Foreskin melanocyte (primary cell): ENCODE measurements at places on chromosomes 5 and 9.

GRCh38 chr5:95925939-95926338 is 35.7 kb downstream of the ELL2 start:
- no peak for DNase-seq

- no peak for DNase-seq
Observed at GRCh38 chr5:133890776-133891280, 77.6 kb downstream of the C5orf15 start.

DNA sequence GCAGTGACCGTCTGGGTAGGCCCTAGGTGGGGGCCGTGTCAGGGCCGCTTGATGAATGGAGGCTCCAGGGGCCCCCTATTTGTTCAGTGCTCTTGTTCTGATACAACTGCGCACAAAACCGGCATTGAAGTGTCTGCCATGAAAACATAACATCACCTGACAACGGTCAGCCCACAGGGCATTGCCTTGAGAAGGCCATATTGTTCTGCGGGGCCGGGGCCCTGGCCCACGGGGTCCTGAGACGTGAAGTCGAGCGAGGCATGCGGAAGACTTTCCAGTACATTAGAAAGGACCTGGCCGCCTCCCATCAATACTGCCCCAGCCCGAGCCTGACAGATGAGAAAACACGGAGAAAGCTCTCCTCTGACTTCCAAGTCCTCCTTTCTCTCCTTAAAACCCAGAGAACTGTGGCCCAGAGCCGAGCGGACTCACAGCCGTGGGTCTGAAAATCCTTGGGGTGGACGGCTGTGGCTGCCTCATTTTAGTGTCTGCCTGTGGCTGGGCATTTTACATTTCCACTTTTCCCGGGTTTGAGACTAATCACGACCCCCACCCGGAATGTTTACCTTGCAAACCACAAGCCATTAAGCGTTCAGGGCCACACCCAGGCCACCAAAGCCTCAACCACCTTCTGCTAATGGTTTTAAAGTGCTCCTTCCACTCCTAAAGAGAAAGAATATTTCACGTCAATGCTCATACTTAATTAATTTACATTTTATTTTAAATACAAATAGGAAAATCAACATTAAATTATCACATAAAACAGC is 391.0 kb upstream of the IRX2 start:
- DNase-seq, result no peak

- no peak for DNase-seq
Observed at GRCh38 chr9:115397591-115398312, 279.8 kb upstream of the TNC start.

GRCh38 chr9:105051897-105052296 is 123.9 kb upstream of the ABCA1 start:
- no peak for DNase-seq

- DNase-seq, result no peak
Observed at GRCh38 chr9:27088981-27089380, 20.0 kb upstream of the TEK start.

DNA sequence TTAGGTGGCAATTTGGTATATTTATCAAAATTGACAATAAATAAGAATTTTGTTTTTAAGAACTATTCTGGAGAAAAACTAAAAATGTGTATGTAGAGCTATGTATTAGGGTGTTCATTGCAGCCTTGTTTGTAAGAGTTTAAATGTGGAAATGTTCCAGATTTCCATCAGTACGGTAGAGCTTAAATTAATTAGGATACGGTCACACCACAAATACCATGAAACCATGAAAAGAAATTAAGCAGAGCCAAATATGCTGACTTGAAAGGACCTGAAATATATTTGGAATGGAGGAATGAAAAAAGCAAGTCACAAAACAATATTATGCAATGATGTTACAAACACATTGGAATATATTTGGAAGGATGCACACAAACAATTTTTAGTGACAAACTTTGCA is 64.6 kb downstream of the ACTBL2 start:
- no peak for DNase-seq

DNA sequence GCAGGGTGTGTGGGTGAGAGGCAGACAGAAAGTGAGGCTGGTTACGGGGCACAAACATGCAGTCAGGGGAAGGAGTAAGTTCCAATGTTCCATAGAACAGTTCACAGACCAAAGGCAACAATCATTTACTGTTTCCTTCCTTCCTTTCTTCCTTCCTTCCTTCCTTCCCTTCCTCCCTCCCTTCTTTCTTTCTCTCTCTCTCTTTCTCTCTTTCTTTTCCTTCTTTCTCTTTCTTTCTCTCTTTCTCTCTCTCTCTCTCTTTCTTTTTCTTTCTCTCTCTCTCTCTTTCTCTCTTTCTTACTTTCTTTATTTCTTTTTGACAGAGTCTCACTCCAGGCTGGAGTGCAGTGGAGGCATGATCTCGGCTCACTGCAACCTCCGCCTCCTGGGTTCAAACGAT is 125.8 kb upstream of the LPCAT1 start:
- DNase-seq, result no peak

GRCh38 chr9:15222313-15222712 is 84.7 kb downstream of the TTC39B start:
- no peak for DNase-seq

DNA sequence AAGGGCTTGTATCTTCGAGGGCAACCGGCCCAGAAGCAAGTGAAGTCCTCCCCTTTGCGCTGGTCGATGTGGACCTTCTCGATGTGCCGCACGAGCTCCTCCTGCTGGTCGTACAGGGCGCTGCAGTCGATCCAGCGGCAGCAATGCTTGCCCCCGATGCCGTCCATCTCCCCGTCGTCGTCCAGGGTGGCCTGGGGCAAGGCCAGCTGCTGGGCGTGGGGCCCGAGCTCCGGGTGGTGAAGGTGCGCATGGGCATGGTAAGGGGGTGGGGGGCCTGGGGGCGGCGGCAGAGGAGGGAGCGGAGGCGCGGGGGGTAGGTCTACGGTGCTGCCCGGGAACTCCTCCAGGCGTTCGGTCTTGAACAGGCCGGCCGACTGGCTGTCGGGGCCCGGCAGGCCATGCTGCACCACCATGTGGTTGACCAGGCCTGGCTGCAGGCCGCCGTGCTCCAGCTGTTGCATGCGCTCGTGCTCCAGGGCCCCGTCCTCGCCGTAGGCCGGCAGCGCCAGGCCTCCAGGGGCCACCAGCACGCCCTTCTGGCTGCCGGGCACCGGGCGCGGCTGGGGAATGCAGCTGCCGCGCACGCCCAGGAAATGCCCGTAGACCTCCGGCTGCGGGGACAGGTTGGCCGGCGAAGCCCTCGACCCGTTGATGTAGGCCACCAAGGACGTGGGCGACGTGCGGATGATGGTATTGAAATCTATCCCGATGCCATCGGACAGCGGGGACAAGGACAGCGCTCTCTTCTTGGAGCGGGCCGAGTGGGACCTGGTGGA is 181.8 kb downstream of the GLIS3 start:
- no peak for DNase-seq

DNA sequence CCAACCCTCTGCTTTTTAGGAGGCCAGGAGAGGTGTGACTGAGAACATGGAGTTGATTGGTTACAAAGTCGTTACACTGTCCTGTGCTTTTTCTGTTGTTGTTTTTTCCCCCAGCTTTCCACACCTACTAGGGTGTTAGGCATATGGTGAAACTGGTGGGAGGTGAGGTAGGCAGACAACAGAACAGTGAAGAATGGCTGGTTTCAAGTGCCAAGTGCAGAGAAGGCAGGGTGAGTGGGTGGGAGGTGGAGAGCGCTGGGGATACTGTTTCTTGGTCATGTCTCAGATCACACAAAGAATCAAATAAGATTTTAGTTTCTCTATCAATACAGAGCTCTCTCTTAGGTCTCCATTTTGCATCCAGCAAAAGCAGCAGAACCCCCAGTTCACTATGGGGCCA is 2.2 kb upstream of the SPTAN1 start:
- no peak for DNase-seq

DNA sequence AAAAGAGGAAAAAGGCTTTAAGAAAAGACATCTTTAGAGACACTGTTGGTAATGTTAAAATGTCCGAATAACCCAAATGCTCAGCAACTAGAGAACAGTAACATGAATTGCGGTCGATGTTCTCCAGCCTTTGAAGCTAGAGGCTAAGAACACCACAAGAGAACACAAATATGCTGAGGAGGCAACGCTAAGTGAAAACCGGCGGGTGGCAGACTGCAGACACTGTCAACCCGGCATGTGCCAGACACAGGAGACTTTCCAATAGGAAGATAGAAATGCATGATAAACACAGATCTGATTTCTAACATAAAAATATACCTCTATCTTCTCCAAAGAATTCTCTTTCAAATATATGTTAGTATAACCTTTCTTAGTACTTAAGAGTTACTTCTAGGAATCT is 18.4 kb upstream of the DDX41 start:
- no peak for DNase-seq

DNA sequence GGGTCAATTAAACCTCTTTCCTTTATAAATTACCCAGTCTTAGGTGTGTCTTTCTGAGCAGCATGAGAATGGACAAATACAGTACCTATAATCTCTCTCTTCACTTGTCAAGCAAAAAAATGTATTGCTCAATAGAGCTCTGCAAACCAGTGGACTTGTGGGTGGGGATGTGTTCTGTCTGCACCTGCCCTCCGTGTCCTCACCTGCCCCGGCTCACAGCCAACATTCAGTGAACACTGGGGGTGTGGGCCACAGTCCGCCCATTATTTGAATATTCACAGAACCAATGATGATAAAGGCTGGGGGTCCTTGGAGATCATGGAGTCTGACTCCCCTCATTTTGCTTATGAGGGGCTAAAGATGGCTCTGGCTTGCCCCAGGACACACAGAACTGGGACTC is 36.9 kb upstream of the MED27 start:
- no peak for DNase-seq

DNA sequence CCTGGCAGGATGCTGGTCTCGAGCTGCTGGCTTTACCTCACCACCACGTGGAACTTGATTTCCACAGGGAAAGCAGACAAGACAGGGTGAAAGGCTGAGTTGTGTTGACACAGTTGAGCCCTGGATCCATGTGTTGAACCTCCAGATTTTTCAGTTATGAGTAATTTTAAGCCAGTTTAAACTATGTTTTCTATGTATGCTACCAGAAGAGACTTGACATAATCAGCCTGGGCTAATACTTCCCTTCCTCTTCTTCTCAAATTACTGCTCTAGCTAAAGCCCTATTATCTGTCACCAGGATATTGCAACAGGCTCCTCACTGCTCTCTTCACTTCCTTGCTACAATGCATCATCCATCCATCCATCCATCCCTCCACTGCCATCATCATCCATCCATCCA is 12.0 kb upstream of the PHYKPL start:
- no peak for DNase-seq

DNA sequence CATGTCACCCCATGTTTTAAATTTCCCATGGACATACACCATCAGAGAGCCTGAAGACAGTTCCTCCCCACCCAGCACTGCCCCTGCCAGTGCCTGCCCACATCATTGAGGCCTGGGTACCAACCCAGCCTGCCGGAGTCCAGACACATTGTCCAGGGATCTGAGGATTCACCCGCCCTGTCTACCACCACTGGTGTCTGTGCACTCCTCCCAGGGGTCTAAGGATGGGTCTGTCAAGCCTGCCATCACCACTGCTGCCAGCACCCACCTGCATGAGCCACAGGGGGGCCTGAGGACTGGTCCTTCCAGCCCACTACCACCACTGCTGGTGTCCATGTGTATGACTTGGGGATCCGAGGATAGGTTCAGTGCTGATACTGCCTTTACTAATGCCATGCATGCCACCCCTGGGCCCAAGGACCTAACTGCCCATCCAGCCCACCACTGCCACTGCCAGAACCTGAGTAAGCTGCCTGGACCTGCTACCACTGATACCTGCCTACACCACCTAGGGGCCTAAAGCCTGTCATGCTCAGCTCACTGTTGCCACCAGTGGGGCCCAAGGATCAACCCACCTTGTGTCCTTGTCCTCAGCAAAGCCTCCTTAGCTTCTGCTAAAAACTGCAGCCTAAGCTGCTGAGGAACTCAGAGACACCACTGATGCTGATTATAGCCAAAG is 137.8 kb downstream of the GIN1 start:
- DNase-seq, result no peak
